ENCODE measurements at places on chromosomes 7 and 10.

- DNase-seq, result no peak
These were observed 18.0 kb upstream of the SPOCK2 start for GRCh38 chr10:72106154-72106849.

GRCh38 chr7:28155019-28155660 is 25.5 kb downstream of the JAZF1 start:
- DNase-seq, result no peak

GRCh38 chr7:144414815-144415214 is 11.3 kb upstream of the NOBOX start:
- no peak for DNase-seq

GRCh38 chr7:47416492-47417480 is 165.1 kb downstream of the TNS3 start:
- no peak for DNase-seq

- no peak for DNase-seq
These were observed 6.0 kb downstream of the SRGN start for GRCh38 chr10:69093933-69094332.

- DNase-seq, result no peak
These were observed 2.3 kb upstream of the PNPLA8 start for GRCh38 chr7:108528183-108528712.

DNA sequence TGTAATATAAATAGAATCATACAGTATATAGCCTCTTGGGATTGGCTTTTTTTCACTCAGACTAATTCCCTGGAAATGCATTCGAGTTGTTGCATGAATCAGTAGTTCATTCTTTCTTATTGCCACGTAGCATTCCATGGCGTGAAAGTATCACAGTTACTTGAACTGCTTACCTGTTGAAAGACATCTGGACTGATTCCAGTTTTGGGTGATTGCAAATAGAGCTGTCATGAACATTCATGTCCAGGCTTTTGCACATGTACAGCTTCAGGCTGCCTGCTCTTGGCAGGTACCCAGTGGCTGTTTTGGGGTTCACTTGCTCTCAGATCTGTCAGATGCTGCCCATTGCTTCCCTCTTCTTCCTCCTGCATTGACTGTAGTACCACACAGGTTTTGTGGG is 54.9 kb downstream of the LRGUK start:
- no peak for DNase-seq

DNA sequence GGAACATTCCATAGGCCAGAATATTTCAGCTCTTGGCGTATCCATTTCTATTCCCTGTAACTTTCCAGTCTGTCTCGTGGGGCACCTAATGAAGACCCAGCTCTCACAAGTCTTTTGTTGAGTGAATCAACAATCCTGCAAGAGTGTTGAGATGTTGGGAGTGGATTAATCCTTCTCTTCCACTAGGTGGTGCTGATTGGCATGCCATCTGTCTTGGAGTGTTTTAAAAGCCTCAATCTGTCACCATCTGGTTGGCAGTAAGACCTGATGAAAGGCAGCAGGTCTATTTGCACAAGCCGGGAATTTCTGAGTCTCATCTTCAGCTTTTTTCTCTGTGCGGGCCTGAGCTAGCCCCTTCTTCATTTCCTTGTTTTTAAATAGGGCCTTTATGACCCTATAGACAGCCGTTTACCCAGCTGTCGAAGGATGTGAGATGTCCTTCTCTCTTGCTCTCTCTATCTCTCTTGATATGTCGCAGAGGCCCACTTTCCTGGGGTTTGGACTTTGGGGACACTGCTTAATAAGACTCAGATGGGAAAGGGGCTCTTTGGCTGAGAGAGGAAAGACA is 180.5 kb downstream of the ZNF365 start:
- DNase-seq, result no peak

DNA sequence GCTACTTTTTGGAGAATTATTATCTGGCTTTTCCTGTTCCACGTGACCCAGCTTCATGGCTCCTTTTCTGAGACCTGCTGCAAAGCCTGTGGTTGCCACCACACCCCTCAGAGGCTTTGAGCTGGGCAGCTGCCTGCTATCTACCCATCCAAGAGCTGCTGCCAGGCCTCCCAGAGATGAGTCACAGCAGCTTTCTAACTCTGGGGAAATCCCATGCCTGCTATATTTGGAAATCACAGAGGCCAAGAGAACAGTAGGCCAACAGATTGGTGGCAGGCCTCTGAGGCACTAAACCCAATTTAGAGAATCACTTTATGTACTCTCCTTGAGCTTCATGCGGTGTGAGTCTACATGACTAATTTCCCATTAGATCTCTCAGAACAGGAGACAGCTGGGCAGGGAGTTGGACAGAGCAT is 35.2 kb downstream of the SGCE start:
- DNase-seq, result no peak

- no peak for DNase-seq
These were observed 373.9 kb downstream of the SFMBT2 start for GRCh38 chr10:7036951-7037350.

DNA sequence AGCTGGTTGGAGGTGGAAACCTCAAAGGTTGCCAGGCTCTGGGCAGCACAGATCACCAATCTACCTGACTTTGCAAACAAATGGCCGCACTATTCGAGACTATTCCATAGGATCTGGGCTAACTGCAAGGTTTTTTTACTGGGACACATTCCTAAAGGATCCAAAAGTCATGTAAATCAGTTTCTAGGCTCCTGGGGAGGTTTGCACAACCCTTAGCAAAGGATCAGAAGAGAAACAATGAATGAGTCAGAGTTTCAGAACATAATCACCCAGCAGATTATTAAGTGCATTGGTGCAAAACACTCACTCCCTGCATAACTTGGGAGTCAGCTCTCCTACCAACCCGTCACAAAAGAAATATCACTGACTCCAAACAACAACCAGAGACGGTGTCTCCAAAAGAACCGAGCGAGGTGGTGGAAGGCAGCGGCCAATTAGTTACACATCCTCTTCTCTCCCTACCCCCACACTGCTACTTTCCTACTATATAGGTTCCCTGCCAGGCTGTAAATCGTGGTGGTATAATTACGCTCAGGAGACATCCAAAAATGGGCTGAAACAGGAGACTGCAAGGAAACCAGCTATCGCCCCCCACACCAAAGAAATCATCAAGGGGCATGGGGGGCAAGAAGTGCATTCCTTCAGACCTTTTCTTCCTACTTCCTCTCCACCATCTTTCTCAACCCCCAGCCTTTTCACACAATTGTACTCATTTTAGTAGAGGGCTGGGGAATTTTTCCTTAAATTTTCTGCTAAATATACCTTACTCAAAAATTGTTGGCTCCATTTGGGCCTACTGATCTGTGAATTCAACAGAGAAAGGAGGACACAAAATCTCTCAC is 3.2 kb downstream of the UBE2H start:
- no peak for DNase-seq

DNA sequence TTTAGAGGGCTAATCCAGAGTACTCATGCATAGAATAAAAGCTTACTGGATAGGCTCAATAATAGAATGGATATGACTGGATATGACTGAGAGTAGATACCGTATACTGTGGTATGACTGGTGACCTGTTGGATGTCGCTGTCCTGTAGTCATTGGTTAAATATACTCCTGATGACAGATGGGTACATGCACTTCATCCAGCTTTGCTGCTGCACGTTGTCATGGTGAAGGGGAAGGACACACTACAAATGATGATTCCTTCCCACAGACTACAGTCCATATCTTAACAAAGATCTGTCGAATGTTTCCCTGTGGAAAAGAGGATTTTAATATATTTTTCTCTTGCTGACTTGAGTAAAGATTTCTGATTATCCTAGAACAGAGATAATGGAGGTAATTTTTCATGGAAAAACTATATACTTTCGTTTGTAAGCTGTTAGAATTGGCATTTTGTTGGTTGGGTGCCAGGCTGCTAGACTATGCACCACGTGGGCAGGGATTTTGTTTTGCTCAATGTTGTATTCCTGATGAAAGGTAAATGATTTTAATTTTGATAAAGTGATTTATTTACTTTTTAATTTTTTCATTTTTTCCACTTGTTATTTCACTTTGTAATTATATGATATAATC is 97.3 kb downstream of the PPP1R9A start:
- no peak for DNase-seq

DNA sequence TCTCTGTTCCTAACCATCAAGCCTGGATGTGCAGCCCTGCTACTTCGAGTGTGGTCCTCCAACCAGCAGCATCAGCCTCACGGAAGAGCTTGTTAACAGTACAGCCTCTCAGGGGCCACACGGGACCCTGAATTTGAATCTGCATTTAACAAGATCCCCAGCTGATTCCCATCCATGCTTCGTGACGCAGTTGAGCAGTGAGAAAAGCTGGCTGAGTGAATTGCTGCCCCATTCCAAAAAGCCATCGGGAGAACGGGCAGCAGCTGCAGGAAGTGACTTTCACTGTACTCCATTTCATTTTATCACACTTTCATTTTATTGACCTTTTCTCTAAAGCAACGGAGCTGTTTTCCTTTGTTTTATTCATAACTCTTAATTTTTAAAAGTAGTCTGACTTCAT is 22.5 kb downstream of the FAM171A1 start:
- no peak for DNase-seq

DNA sequence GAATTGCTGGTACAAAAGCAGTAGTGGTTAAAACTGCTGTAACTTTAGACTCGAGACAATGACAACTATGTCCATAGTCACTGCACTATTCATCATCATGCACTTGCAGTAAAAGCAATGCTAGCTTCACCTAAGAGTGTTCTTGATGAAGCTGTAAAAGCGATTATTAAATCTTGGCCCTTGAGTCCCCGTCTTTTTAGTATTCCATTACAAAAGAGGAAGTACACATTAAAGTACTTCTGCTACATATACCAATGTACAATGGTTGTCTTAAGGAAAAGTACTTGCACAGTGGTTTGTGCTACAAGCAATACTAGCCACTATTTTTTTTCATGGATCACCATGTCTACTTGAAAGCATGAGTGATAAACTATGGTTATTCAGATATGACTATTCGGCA is 78.3 kb downstream of the ATAD1 start:
- no peak for DNase-seq

DNA sequence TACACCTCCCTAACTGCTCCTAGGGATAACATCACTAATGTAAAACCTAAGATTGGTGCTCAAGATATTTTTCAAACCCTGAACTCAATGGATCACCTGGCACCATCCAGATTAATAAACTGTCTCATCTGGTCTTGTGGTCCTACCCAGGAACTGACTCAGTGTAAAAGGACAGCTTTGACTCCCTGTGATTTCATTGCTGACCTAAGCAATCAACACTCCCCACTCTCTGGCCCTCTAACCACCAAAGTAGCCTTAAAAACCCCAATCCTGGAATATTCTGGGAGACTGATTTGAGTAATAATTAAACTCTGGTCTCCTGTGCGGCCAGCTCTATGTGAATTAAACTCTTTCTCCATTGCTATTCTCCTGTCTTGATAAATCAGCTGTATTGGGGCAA is 6.2 kb upstream of the USP54 start:
- no peak for DNase-seq

- DNase-seq, result no peak
These were observed 334.8 kb downstream of the FGFR2 start for GRCh38 chr10:121263431-121263783.

DNA sequence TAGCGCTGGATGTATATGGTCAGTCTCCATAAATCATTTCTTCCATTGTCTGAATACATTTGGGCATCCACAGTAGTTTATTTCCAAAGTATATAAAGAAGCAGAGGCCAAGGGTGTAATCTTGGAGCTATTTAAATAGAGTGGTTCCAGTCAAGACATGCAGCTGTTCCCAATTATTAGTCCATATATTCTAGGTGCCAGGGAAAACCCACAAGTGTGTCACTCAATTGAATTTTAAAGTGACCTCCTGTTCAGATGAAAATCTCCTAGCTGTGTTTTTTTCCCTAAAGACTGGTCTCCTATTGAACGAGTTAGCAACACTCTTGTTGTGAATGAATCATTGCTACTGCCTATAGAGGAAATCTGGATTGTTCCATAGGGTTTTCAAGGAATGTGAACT is 260.2 kb upstream of the BMPER start:
- DNase-seq, result no peak
